CD8-positive, alpha-beta memory T cell (primary cell): ENCODE measurements at places on chromosomes 2 and 18. TPM values are rescaled to one million over a fixed set of nuclear protein-coding genes. Genes with fewer than 3 reads are reported as not detected.

GRCh38 chr2:98293030-98293429, 53.2 kb upstream of the CNGA3 start:
- no peak for DNase-seq

DNA sequence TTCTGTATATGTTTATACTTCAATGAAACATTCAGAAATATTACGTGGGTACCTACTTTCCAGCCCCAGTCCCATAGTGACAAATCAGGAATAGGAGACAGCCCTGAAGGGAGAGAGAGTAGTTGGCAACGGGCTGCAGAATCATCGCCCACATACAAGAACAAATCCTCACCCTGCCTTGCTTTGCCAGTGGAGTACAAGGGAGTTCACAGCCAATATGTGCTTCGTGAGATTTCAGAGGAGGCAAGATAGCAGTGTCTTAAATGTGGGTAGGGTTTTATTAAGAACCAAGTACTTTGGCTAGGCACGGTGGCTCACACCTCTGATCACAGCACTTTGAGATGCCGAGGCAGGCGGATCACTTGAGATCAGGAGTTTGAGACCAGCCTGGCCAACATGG, 40.3 kb upstream of the PKDCC start:
- no peak for DNase-seq

GRCh38 chr18:64202210-64202836, 53.4 kb upstream of the LINC00305 start:
- DNase-seq, result no peak

- no peak for DNase-seq
These were observed 1284.1 kb upstream of the NXPH2 start for GRCh38 chr2:140064243-140064642.

GRCh38 chr2:108629417-108629816, 89.9 kb upstream of the RANBP2 start:
- no peak for DNase-seq

- DNase-seq, result no peak
These were observed 74.2 kb upstream of the LAPTM4A start for GRCh38 chr2:20125616-20126015.

DNA sequence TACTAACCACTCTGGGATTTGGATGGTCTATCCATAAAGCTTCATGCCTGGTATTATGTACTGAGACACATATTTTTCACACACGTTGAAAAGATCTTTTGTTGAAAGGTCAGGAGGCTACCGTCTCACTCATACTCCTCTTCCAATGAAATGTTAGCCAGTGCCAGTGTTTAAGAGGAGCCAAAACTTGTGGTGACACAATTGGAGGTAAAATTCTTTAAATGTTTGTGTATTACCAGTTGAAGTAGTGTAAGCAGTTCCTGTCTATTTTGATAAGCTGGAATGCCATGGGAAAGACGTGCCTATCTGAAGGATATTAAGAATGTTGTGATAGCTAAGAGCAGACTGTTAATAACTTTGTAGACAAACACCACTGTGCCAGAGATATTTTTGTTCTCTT, 32.1 kb downstream of the MARCHF7 start:
- DNase-seq, result no peak

GRCh38 chr18:40357536-40357935, 1597.5 kb upstream of the PIK3C3 start:
- no peak for DNase-seq

LYPD1 gene
- polyA plus RNA-seq, result not detected

GREB1L gene
- polyA plus RNA-seq, result 0.13 TPM
